ENCODE measurements at places on chromosomes 2 and 18.
A peak's percentile ranks its signal among the peaks of the same experiment; 100 is the strongest.

- DNase-seq = peak; percentile 1
Observed at GRCh38 chr2:13193075-13193474, 476.3 kb downstream of the TRIB2 start.

- DNase-seq = peak; percentile 16
Observed at GRCh38 chr2:209331291-209331844, 92.5 kb upstream of the MAP2 start.

GRCh38 chr2:210132239-210132638 is 39.0 kb downstream of the KANSL1L start:
- no peak for DNase-seq

- no peak for DNase-seq
Observed at GRCh38 chr2:187991389-187991788, 300.3 kb upstream of the GULP1 start.

GRCh38 chr2:170162271-170162632 is 15.7 kb upstream of the MYO3B start:
- no peak for DNase-seq

DNA sequence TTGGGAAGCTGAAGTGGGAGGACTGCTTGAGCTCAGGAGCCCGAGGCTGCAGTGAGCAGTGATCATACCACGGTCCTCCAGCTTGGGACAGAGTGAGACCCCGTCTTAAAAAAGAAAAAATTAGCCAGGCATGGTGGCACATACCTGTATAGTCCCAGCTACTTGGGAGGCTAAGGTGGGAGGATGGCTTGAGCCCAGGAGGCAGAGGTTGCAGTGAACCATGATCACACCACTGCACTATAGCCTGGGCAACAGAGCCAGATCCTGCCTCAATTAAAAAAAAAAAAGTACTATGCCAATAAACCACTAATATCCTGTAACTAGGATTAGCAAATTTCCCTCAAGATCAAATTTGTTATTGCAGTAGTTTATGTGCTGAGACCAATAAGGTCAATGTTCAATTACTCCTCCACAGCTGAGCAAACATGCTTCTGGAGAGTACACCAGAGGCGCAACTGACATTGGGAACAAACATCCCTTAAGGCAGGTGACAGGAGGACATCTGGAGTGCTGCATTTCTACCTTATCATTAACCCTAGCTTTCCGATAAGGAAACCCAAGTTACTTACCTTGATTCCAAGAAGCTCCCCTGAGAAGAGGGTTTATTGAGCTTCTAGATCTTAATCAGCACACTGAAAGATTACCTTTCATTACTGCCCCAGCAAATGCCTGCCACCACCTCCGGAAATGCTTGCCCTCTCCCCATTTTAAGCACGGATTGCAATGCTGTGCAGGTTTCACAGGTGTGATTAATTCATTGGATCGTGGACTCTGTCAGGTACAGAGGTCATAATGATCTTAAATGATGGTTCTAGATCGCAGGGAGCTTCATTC is 26.2 kb downstream of the MGAT4A start:
- peak; percentile 93 for DNase-seq

GRCh38 chr2:226791056-226791486 is 8.5 kb downstream of the IRS1 start:
- DNase-seq = peak; percentile 68

All from NCI-H146 (cell line).